ENCODE measurements at places on chromosomes 4 and X.

DNA sequence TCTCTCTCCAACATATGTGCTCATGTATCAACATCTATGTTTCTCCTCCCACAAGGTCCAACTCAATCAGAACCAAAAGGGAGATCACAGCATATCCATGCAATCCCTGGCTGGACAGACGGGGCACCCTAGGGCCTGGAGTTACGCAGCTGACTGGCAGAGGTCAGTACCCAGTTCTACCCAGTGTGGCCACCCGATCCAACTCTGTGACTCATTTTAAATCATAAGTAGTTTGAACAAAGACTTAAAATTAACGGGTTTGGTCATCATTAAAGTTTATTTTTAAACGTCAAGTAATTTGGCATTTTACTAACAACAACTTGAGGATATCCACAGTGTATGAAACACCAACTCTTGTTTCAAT lies 59.5 kb downstream of the APBB2 start:
- no peak for DNase-seq

DNA sequence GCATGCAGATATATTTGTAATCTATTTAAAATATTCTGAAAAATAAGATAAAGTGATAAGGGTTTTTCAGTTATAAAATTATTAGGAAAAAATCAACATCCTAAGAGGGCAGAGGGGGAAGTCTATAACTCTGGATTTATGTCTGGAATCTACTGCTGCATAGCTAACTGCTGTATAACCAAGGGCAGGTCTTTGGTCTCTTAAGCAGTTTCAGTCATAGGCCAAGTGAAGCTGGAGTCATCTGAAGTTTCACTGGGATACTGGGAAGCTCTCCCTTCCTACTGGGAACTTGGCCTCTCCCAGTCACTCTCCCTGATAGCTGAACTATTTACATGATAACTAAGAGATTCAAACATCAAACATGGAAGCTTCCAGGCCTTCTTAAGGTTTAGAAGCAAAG lies 1409.9 kb upstream of the PCDH7 start:
- DNase-seq: no peak

DNA sequence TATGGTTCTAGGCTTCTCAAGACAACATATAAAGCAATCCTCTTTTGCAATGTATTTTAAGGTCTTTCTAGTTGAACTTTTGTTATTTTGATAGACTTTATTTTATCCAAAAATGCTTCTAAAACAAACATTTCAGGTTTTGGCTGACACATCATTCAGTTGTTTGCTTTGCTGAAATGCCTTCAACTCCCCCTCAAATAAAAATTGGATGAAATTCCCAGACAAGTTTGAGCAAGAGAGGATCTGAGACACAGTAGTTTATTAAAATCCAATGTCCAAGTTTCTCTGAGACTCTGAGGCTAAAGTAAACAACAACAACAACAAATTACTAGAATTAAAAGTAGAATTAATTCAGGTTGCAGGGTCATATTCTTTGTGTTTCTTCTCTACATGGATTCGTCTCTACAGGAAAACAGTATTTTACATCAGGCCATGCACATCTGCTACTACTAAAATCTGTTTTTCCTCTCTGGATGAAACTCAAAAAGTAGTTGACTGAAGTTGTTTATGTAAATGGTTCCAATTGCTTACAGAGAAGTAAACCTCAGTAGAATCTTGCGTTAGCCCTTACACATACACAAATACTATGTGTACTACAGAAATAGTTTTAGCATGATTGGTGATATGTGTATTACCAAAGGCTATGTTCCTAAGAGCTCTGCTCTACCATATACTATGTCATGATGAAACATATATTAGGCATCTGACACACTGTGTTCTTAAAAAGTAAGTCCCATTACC lies 64.9 kb downstream of the PRSS12 start:
- no peak for DNase-seq

DNA sequence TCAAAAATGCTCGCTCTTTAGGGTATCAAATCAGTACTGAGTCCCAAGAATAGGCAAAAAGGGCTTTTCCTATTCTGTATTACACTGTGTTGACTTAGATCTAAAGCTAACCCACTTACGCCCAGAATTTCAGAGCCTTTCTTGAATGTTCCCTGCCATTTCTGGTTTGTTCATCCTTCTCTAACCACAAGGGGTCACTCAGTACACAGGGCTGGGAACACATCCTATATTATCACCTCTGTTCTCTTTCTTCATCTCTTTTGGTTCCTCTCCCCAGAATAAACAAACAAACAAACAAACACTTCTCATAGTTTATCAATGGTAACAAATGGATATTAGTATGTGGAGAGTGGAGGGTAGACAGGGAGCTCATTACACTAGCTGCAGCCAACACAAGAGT lies 25.5 kb upstream of the MORC4 start:
- no peak for DNase-seq

- DNase-seq: no peak
Observed at GRCh38 chrX:13940671-13941070, 89.0 kb downstream of the GEMIN8 start.

- DNase-seq: no peak
Observed at GRCh38 chrX:69968950-69969349, 80.8 kb downstream of the AWAT2 start.

- DNase-seq: no peak
Observed at GRCh38 chrX:78708262-78708661, 39.3 kb upstream of the LPAR4 start.

GRCh38 chr4:13933191-13933590 lies 305.7 kb upstream of the BOD1L1 start:
- no peak for DNase-seq

- no peak for DNase-seq
Observed at GRCh38 chr4:104451573-104451972, 43.1 kb downstream of the CXXC4 start.

GRCh38 chr4:145842224-145842887 lies 96.3 kb downstream of the ZNF827 start:
- DNase-seq: no peak

- DNase-seq: no peak
Observed at GRCh38 chr4:116088771-116089170, 975.4 kb upstream of the NDST4 start.

DNA sequence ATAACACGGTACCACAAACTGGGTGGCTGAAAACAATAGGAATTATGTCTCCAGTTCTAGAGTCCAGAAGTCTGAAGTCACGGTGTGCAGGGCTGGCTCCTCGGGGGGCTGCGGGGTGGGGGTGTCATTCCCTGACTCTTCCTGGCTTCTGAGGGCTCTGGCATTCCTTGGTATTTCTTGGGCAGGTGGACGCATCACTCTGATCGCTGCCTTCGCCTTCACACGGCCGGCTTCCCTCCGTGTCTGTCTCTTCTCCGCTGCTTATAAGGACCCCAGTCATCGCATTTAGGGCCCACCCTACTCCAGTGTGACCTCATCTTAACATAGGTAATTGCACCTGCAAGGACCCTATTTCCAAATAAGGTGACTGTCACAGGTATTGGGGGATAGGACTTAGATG lies 134.6 kb downstream of the CPZ start:
- no peak for DNase-seq

DNA sequence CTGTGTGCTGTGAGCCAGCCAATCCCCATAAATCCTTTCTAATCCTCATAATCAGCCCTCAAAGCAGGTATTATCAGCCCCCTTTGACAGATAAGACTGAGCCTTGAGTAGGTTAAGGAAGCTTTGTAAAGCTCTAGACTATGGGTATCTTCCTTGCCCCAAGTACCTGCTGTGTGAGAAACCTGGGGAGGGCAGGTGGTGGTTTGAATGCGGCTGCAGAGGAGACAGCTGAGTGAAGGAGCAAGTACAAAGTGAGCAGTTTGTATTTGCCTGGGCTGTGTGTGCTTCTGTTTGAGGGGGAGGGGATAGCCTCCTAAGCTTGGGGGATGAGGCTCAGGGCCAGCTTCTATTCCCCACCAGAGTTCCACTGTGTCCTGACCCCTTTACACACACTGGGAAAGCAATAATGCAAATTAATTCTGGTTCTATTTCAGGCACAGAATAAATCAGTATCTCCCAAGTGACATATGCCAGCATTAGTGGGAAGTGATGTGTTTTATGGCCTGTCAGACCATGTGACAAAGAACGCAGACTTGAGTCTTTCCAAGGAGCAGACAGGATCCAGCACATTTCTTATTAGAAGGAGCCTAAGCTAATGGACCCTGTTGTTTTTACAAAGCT lies 63.5 kb downstream of the EVC start:
- no peak for DNase-seq

GRCh38 chr4:73103799-73104503 lies 34.4 kb upstream of the COX18 start:
- DNase-seq: no peak

- no peak for DNase-seq
Observed at GRCh38 chr4:17762726-17763125, 18.7 kb downstream of the FAM184B start.

DNA sequence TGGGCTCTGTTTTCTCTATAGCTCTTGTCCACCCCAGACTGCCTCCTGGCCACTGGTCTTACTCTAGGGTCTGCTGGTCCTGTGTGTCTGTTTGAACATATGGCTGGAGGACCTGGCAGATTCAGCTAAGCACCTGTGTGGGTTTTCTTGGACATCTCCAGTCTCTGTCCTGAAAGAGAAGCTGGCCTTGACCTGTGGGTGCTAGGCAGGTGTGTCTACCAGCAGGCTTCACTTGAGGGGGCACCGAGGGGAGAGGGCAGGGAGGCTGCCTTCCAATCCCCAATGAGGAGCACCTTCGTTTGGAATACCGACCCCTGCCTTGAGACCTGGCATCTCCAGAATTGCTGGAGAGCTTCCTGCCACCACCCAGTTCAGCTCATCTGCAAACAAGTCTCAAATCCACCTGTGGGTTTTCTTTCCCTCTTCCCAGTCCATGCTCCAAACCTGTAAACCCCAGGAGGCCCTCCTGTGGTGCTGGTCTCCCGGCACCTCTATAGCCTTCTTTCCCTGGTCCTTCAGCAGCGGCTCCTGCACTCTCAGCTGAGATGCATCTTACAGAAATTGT lies 45.2 kb downstream of the HTRA3 start:
- DNase-seq: peak; percentile 5

DNA sequence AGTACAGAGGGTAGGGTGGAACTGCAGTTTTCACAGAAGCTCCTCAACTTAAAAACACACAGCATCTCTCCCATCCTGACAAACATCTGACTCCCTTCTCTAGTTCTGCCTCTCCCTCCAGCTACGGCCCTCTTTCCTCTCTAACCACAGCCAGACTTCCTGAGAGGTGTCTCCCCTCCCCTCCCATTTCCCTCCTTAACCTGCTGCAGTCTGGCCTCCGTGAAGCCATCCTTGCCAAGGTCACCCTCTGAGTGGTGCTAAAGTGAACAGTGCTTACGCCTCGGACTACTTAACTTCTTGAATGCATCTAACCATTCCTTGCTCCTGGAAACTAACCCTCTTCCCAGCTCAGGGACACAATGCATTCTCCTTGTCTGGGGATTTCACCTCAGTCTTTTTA lies 53.3 kb downstream of the RTL5 start:
- no peak for DNase-seq

- no peak for DNase-seq
Observed at GRCh38 chrX:5306654-5307121, 922.0 kb downstream of the NLGN4X start.

DNA sequence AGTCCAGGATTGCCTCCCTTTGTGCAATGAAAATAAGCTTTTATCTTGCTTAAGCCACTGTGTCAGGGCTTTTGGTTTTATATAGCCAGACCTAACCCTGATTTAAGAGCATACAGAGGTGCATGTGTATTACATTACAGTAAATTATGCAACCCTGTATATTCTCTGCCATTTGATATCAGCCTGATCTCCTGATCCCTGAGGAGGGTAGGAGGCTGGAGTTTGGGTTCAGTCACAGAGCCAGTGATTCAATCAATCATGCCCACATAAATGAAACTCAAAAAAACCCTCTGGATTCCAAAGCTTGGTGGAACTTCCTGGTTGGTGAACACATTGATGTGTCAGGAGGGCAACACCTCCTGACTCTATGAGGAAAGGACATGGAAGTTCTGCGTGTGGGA lies 7.3 kb upstream of the KLHL8 start:
- no peak for DNase-seq

DNA sequence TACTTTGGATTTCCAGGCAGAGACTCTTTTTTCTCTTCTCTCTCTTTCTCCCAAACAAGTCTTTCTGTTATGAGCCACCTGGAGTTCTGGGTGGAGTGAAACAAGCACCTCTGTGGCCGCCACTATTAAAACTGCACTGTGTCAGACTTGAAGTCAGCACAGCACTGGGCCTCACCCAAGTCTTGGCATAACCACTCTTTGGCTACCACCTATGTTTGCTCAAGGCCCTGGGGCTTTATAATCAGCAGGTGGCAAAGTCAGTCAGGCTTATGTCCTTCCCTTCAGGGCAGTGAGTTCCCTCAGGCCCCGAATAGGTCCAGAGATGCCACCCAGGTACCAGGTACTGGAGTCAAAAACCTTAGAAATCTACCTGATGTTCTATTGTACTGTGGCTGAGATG lies 52.4 kb downstream of the ITIH6 start:
- DNase-seq: no peak

DNA sequence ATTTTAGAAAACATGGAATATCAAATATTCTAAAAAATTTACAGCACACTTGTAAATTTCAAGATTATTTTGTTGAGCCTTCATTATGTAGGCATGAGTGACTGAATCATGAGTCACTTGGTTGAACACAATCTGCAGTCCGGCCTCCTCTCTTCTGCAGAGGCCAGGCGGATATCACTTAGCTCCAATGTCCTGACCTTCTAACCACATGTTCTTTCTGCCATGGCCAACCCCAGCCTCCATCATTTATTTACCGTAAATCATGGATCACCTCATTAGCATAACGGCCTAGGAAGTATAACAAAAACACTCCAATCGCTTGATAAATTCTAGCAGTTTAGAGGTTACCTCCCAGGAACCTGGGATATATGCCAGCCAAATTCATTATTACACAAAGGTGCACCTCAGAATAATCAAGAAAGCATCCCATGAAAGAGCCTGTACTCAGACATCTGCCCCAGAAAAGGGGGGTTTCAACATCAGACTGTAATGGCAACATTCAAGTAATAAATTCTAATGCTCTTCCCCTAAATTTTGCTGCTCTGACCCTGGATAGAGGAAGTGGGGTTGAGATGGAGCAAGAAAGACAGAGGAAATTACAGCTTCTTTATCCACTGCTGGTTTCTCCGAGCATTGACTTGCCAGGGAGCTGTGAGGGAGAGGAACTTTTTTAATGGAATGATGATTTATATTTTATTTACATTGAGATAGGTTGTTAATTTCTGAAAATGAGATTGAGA lies 2153.6 kb upstream of the AGA start:
- no peak for DNase-seq

DNA sequence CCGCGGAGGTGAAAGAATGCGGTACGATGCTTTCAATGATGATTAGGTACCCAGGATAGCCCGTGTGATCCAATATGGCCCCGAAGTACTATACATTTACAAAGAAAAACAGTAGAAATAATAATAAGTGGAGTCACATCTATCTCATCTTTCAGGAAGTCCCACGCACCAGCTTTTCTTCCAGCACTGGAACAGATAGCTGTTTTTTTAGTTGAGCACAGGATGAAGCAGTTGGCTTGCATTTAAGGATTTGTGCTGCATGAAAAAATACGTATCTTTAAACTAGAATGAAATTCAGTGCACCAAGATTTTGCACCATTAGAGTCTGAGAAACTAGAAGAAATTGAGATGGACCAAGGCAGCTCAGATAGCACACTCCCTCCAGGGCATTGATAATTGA lies 44.1 kb downstream of the SMIM20 start:
- DNase-seq: no peak

Data from activated CD4-positive, alpha-beta memory T cell treated with anti-CD3 and anti-CD28 coated beads for 36 hours (primary cell).